ENCODE measurements at places on chromosomes 1 and 21. TPM values are rescaled to one million over a fixed set of nuclear protein-coding genes. Genes with fewer than 3 reads are reported as not detected.

WNT2B gene
- 0.59 TPM for polyA plus RNA-seq

CCDC17 gene
- not detected for polyA plus RNA-seq

ATP1A2 gene
- polyA plus RNA-seq: not detected

MYBPH gene
- polyA plus RNA-seq: not detected

KRTAP13-2 gene
- polyA plus RNA-seq: not detected

TBX15 gene
- not detected for polyA plus RNA-seq

DOCK7 gene
- polyA plus RNA-seq: 2.8 TPM

LDLRAD1 gene
- polyA plus RNA-seq: not detected

SPATA21 gene
- polyA plus RNA-seq: not detected

IGSF3 gene
- polyA plus RNA-seq: not detected

FMO1 gene
- 5.6 TPM for polyA plus RNA-seq

POU3F1 gene
- 0.37 TPM for polyA plus RNA-seq

TGFB2 gene
- 0.39 TPM for polyA plus RNA-seq

Data from naive B cell (primary cell).